ENCODE measurements at places on chromosomes 13 and 19. TPM values are rescaled to one million over a fixed set of nuclear protein-coding genes. Genes with fewer than 3 reads are reported as not detected.

- no peaks in the 10 kb centered on the region for H3K36me3 ChIP-seq
- DNase-seq = peak; percentile 68
- peaks cover 7% of the 10 kb centered on the region for H3K27me3 ChIP-seq
- no peak overlapping the region for H3K4me3 ChIP-seq
- no peaks in the 10 kb centered on the region for H3K4me1 ChIP-seq
- H3K27ac ChIP-seq = no peak overlapping the region
These were observed 112.5 kb upstream of the SLC7A1 start for GRCh38 chr13:29707876-29708543.

- no peak overlapping the region for H3K27ac ChIP-seq
- no peaks in the 10 kb centered on the region for H3K36me3 ChIP-seq
- no peak overlapping the region for H3K4me3 ChIP-seq
- H3K4me1 ChIP-seq = peaks cover 18% of the 10 kb centered on the region
- DNase-seq = no peak
These were observed 61.5 kb downstream of the ADGRE1 start for GRCh38 chr19:6948884-6949283.

DNA sequence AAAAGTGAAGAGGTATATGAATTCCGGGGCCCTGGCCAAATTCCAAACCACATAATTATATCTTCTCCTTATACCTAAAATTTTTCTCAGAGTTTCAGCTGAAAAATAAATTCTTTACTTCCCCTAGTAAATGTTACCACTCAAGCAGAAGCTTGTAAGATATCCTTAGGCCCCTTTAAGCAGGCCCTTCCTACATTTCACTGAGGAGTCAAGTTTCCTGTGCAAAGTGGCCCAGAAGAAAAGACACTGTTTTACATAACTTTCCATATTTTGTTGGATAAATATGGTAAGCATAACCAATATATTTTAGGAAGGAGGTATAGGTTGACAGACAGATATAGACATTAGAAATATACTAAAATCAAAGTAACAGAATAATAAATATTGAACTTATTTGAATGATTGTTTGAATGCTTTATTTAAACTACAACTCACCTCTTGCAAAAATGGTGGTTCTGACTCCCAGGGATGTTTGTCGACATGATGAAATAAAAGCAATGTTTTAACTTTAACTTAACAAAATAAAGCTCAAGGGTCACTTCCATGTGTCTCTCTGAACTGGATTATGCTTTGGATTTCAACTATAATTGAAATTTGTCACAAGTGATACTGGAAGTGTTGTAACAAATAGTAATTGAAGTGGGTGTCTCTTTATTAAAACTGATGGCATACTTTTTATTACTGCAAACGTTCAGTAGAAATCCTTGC, 141.2 kb downstream of the SPRY2 start:
- H3K36me3 ChIP-seq = no peaks in the 10 kb centered on the region
- no peaks in the 10 kb centered on the region for H3K27me3 ChIP-seq
- no peak overlapping the region for H3K27ac ChIP-seq
- H3K4me1 ChIP-seq = no peaks in the 10 kb centered on the region
- no peak for DNase-seq

DNA sequence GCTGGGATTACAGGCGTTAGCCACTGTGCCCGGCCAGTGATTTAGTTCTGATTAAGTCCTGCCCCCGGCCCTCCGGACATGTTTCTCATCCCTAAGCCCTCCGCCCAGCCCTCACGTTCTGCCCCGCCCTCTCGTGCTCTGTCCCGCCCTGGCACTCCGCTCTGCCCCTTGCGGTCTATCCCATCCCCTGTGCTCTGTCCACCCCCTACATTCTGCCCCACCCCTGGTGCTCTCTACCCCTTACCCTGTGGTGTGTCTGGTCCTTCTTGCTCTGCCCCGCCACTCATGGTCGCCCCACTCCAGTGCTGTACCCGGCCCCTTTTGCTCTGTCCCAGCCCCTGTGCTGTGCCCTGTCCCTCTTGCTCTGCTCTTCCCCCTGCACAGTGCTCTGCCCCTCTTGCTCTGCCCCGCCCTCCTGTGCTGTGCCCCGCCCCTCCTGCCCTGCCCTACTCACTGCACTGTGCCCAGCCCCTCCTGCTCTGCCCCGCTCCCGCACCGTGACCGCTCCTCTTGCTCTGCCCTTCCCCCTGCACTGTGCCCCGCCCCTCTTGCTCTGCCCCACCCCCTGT, 3.0 kb downstream of the GTPBP3 start:
- DNase-seq = no peak
- H3K36me3 ChIP-seq = peaks cover 9% of the 10 kb centered on the region
- H3K27ac ChIP-seq = no peak overlapping the region
- peak overlapping the region; percentile 32 for H3K4me3 ChIP-seq

The FFAR2 gene
- not detected for total RNA-seq

The UNC13A gene
- total RNA-seq = 0.12 TPM
